MCF 10A (cell line): ENCODE measurements at places on chromosomes 16 and 17. TPM values are rescaled to one million over a fixed set of nuclear protein-coding genes. Genes with fewer than 3 reads are reported as not detected.

MFSD6L gene
- total RNA-seq: not detected in 2 replicates

NTN1 gene
- 0.10 and 0.23 TPM in 2 replicates for total RNA-seq

IL21R gene
- 0.15 and 0.21 TPM in 2 replicates for total RNA-seq

PDILT gene
- total RNA-seq: not detected in 2 replicates

RGS9 gene
- 0.49 and 0.61 TPM in 2 replicates for total RNA-seq

NDE1 gene
- 121 and 162 TPM in 2 replicates for total RNA-seq

ADAT1 gene
- 48.7 and 60.2 TPM in 2 replicates for total RNA-seq

- H3K27me3 ChIP-seq: no peaks in the 10 kb centered on the region
- peaks cover 24% of the 10 kb centered on the region for H3K4me1 ChIP-seq
- no peak for DNase-seq
- no peak overlapping the region for H3K4me3 ChIP-seq
- no peaks in the 10 kb centered on the region for H3K36me3 ChIP-seq
These were observed 394.8 kb downstream of the SLC39A11 start for GRCh38 chr17:72697602-72698146.

DNA sequence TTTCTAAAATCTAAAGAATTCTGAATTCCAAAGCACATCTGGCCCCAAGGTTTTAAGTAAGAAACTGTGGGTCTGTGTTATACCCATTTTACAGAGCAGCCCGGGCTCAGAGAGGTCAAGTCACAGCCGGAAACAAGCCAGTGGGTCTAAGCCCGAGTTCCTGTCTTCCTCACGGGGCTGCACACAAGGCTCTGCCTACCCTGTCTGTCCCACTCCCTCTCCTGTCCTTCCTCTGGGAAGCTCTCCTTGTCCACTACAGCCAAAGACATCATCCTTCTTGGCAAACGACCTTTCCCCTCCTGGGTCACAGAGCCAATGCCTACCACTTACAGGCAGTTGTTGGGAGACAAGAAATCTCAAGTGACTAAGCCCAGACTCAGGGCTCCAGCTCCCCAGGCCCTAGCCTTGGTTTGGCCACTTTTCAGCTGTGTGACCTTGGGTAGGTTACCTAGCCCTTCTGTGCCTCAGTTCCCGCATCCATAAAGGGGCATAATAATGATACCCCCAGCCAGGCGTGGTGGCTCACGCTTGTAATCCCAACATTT is 55.6 kb upstream of the MAP3K14 start:
- peaks cover 35% of the 10 kb centered on the region for H3K4me1 ChIP-seq
- no peaks in the 10 kb centered on the region for H3K27me3 ChIP-seq
- peak overlapping the region; percentile 95 for H3K27ac ChIP-seq
- H3K36me3 ChIP-seq: peaks cover 6% of the 10 kb centered on the region

- H3K27ac ChIP-seq: peak overlapping the region; percentile 43
- peaks cover 28% of the 10 kb centered on the region for H3K4me1 ChIP-seq
- no peaks in the 10 kb centered on the region for H3K27me3 ChIP-seq
- no peaks in the 10 kb centered on the region for H3K36me3 ChIP-seq
- H3K4me3 ChIP-seq: no peak overlapping the region
These were observed 129.2 kb upstream of the TOM1L1 start for GRCh38 chr17:54771409-54771915.

DNA sequence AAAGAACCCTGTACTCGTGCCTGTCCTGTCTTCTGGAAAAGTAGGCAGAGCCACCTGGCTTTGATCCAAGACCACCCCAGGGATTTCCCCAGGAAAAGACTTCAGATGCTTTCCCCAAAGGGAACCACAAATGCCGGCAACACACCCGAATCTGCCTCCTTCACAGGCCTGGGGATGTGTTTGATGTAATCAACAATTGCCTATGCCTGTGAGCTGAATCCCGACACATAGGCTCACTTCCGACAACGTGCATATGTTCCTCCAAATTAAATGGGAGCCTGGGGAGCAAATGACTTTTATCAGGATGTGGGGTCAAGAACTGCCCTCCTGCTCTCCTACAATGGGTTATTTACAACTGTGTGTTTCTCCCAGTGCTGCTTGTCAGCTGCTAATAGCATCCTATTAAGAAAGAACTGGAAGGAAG is 535.2 kb upstream of the CDH11 start:
- H3K27ac ChIP-seq: peak overlapping the region; percentile 93
- peak; percentile 13 for DNase-seq
- H3K36me3 ChIP-seq: peaks cover 6% of the 10 kb centered on the region
- peaks cover 31% of the 10 kb centered on the region for H3K4me1 ChIP-seq
- H3K27me3 ChIP-seq: no peaks in the 10 kb centered on the region

DNA sequence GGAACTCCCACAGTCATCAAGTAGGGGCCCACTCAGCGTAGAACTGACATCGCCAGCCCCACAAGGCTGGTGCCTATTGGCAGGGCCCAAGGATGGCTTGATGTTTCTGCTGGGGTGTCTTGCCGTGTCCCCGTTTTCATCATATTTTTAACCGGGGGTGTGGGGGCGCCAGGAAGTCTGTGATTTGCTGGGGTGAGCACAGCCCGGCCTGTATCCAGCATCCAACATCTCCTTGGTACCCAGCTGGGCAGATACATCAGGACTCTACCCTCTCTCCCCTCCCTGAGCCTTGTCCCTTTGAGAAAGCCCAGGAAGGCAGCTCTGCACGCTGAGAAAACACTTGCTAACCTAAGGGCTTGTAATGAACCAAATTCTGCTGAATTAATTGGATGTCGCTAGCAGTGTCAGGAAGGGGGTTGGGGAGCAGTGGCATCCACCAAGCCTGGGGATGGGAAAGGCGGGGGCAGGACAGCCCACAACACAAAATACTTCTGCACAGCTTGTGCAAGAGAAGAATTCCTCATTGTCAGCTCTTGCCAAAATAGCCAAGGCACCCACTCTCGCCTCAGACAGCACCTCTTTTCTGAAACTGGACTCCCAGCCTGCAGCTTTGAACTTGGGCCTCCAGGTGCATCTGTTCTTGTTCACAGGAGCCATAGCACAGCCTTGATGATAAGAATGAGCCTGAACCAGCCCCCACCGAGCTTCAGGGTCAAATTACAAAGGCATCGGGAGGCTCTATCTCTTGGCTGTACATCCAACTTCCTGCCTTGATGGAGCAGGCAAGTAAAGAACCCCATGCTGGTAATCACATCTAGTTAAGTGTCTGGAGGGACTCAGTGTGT is 63.7 kb upstream of the LYRM9 start:
- H3K27me3 ChIP-seq: peaks cover 12% of the 10 kb centered on the region
- DNase-seq: peak; percentile 4
- no peak overlapping the region for H3K27ac ChIP-seq
- no peaks in the 10 kb centered on the region for H3K36me3 ChIP-seq
- no peak overlapping the region for H3K4me3 ChIP-seq

DNA sequence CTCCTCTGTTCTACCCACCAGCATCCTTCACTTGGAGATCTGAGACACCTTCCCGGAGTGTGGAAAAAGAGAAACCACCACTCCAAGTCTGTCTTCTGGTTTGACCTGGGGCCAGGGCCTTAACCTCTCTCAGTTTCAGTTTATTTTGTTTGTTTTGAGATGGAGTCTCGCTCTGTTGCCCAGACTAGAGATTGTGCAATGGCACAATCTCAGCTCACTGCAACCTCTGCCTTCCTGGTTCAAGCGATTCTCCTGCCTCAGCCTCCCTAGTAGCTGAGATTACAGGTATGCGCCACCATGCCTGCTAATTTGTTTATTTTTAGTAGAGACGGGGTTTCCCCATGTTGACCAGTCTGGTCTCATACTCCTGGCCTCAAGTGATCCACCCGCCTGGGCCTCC is 271.1 kb upstream of the TNRC6C start:
- peaks cover 11% of the 10 kb centered on the region for H3K4me1 ChIP-seq
- no peak for DNase-seq
- no peaks in the 10 kb centered on the region for H3K36me3 ChIP-seq
- peaks cover 48% of the 10 kb centered on the region for H3K27me3 ChIP-seq
- no peak overlapping the region for H3K4me3 ChIP-seq
- no peak overlapping the region for H3K27ac ChIP-seq

- H3K4me1 ChIP-seq: no peaks in the 10 kb centered on the region
- H3K36me3 ChIP-seq: no peaks in the 10 kb centered on the region
- no peak overlapping the region for H3K4me3 ChIP-seq
- H3K27me3 ChIP-seq: peaks cover 36% of the 10 kb centered on the region
- H3K27ac ChIP-seq: no peak overlapping the region
These were observed 8.7 kb downstream of the CACNG5 start for GRCh38 chr17:66843627-66844026.

DNA sequence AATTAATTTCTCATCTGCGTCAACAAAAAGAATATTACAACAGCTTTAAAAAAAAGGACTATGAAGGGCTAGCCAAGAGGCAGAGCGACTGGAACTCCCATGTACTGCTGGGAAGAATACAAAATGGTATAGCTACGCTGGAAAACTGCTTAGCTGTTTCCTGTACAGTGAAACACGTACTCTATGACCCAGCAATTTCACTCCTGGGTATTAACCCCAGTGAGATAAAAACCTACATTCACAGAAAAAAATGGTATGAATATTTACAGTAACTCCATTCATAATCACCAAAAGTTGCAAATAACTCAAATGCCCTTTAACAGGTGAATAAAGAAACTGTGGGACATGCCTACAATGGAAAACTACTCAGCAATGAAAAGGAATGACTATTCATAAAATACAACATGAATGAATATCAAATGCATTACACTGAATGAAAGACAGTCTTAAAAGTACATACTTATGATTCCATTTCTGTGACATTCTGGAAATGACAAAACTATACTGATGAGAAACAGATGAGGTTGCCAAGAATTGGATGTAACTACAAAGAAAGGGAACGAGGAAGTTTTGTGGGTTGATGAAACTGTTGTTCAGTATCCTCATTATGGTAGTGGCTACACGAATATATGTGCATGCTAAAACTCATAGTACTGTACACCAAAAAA is 27.6 kb downstream of the CMTM4 start:
- no peaks in the 10 kb centered on the region for H3K4me1 ChIP-seq
- DNase-seq: no peak
- H3K36me3 ChIP-seq: no peaks in the 10 kb centered on the region
- no peak overlapping the region for H3K27ac ChIP-seq
- no peaks in the 10 kb centered on the region for H3K27me3 ChIP-seq
- H3K4me3 ChIP-seq: no peak overlapping the region

- H3K4me1 ChIP-seq: no peaks in the 10 kb centered on the region
- H3K4me3 ChIP-seq: no peak overlapping the region
- H3K36me3 ChIP-seq: no peaks in the 10 kb centered on the region
- no peak overlapping the region for H3K27ac ChIP-seq
These were observed 40.6 kb upstream of the CDH13 start for GRCh38 chr16:82586130-82586529.

DNA sequence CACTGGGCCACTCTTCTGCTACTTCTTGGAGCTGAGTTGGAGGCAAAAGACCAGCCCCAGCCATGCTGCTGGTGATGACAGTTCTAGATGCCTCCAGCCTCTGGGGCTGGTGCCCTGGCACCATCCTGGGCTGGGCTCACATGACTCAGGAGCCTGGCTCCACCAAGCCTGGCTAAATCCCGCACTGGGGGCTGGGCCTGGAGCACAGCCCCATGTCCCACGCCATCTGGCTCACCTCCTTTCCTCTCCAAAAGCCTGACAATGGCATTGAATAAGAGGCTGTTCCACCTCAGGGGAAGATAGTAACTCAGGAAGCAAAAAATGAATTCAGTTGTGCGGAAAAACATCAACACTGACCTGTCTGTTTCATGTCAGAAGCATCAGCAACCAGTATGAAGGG is 45.1 kb upstream of the MTSS2 start:
- H3K27ac ChIP-seq: no peak overlapping the region
- no peak for DNase-seq
- H3K4me3 ChIP-seq: no peak overlapping the region
- peaks cover 21% of the 10 kb centered on the region for H3K36me3 ChIP-seq

DNA sequence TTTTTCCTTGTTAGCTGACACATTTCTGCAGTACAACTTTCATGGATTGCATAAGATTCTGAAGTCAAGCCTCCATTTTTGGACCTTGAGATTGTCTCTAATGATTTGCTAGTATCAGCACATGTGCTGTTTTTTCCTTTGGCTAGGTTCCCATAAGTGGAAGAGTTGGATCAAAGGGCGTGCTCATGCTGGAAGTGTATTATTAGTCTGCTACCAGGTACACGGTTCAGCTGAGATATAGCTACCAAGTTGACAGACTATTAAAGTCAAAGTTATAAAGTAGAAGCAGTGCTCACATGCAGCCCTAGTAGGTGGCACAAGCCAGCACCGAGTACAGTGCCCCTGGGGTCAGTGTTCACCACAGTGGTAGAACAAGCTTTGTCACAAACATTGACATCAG is 3.2 kb downstream of the FAHD1 start:
- no peak overlapping the region for H3K4me3 ChIP-seq
- peaks cover 17% of the 10 kb centered on the region for H3K4me1 ChIP-seq
- no peaks in the 10 kb centered on the region for H3K27me3 ChIP-seq
- H3K36me3 ChIP-seq: peaks cover 18% of the 10 kb centered on the region
- no peak overlapping the region for H3K27ac ChIP-seq

DNA sequence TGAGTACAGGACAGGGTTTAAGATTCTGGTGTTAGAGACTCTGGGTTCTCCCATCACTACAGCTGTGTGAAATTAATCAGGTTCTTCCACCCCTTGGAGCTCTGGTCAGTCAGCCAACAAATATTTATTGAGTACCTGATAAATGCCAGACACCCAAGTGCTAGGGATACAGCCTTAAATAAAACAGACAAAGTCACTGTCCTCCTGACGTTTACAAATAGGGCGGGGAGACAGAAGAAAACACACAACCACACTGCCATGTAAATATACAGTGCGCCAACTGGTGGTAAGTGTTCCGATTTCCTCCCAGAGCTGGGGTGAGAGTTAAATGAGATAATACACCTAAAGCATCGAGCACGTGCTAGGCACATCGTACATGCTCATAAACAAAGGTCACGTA is 121.0 kb downstream of the COPRS start:
- no peak overlapping the region for H3K27ac ChIP-seq
- no peaks in the 10 kb centered on the region for H3K4me1 ChIP-seq
- no peak for DNase-seq
- H3K36me3 ChIP-seq: no peaks in the 10 kb centered on the region
- H3K27me3 ChIP-seq: no peaks in the 10 kb centered on the region

- no peak for DNase-seq
- no peak overlapping the region for H3K4me3 ChIP-seq
- H3K27ac ChIP-seq: no peak overlapping the region
- H3K27me3 ChIP-seq: peaks cover 40% of the 10 kb centered on the region
These were observed 113.9 kb downstream of the AMFR start for GRCh38 chr16:56311208-56312027.

- H3K4me3 ChIP-seq: no peak overlapping the region
- H3K27me3 ChIP-seq: no peaks in the 10 kb centered on the region
- no peak overlapping the region for H3K27ac ChIP-seq
These were observed 20.3 kb downstream of the SGF29 start for GRCh38 chr16:28573738-28574718.

- peaks cover 10% of the 10 kb centered on the region for H3K36me3 ChIP-seq
- no peak overlapping the region for H3K4me3 ChIP-seq
- peak; percentile 90 for DNase-seq
- no peak overlapping the region for H3K27ac ChIP-seq
- no peaks in the 10 kb centered on the region for H3K27me3 ChIP-seq
These were observed 9.7 kb downstream of the CHAD start for GRCh38 chr17:50458701-50459676.

GRCh38 chr16:24471561-24472350 is 67.6 kb upstream of the RBBP6 start:
- H3K4me1 ChIP-seq: no peaks in the 10 kb centered on the region
- no peak overlapping the region for H3K4me3 ChIP-seq
- DNase-seq: no peak
- H3K36me3 ChIP-seq: no peaks in the 10 kb centered on the region
- H3K27ac ChIP-seq: no peak overlapping the region

- no peak overlapping the region for H3K27ac ChIP-seq
- DNase-seq: no peak
- no peak overlapping the region for H3K4me3 ChIP-seq
- no peaks in the 10 kb centered on the region for H3K27me3 ChIP-seq
- no peaks in the 10 kb centered on the region for H3K4me1 ChIP-seq
These were observed 368.0 kb downstream of the FOXL1 start for GRCh38 chr16:86946396-86946795.

GRCh38 chr16:88747588-88748301 is 37.3 kb downstream of the PIEZO1 start:
- peak overlapping the region; percentile 19 for H3K27ac ChIP-seq
- H3K4me1 ChIP-seq: no peaks in the 10 kb centered on the region
- H3K27me3 ChIP-seq: no peaks in the 10 kb centered on the region
- no peak overlapping the region for H3K4me3 ChIP-seq
- peak; percentile 30 for DNase-seq
